Fibroblast of the aortic adventitia (primary cell): ENCODE measurements at places on chromosomes 2 and 18.

DNA sequence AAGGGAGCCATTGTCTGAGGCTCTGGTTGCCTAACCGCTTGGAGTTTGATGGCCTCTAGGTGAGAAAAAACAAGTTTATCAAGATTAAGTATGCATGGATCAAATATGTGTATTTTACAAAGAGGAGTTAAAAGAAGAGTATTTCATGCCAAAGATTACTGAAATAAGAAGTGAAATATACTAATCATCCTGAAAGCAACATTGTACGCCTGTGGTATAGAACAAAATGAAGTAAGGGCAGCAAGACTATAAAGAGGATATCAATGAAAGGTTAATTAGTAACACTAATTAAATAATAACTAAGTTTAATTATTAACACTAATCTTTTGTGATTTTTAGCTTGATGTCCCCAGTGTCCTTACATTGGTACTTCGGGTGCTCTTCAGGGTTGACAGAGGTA, 276.7 kb downstream of the CALCRL start:
- DNase-seq = no peak

- DNase-seq = no peak
Measured at GRCh38 chr2:6676776-6677175, 188.9 kb downstream of the CMPK2 start.

DNA sequence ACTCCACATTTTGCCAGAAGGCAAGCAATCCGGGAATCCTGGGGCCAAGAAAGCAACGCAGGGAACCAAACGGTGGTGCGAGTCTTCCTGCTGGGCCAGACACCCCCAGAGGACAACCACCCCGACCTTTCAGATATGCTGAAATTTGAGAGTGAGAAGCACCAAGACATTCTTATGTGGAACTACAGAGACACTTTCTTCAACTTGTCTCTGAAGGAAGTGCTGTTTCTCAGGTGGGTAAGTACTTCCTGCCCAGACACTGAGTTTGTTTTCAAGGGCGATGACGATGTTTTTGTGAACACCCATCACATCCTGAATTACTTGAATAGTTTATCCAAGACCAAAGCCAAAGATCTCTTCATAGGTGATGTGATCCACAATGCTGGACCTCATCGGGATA, 26.8 kb downstream of the B3GNT2 start:
- DNase-seq = no peak

DNA sequence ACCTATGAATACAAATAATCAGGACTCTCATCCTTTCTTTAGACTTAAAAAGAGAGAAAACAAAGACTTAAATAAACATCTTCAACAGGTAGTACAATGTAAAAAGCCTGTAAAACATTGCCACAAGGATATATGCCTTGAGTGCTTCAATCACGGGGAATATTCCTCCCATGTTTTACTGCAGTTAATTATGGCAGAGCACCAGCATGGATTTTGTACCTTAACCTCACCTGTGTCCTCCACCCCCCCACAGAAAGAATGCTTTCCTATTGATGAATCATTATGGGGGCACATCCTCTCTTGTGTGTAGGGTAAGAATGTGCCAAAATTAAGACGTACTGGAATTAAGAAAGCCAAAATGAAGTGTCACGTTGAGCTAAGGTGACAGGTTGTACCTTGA, 189.9 kb upstream of the FOSL2 start:
- no peak for DNase-seq

DNA sequence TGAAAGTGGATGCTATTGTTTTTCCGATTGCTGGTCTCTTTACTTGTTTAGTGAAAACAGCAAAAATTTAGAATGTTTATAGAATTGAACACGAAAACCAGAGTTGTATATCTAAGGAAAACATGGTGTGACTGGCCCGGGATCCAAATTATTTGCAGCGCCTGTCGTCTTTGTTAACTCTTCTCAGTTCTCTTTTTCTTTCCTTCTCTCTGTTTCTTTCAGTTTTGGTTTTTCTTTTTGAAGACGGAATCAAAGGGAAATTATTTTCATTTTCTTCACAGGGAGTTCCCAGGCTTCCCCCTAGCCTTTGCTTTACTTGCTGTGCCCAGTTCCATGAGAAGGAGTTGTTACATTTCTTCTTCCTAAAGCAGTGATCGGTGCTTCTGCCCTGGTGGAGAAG, 76.0 kb downstream of the AGAP1 start:
- DNase-seq = no peak

DNA sequence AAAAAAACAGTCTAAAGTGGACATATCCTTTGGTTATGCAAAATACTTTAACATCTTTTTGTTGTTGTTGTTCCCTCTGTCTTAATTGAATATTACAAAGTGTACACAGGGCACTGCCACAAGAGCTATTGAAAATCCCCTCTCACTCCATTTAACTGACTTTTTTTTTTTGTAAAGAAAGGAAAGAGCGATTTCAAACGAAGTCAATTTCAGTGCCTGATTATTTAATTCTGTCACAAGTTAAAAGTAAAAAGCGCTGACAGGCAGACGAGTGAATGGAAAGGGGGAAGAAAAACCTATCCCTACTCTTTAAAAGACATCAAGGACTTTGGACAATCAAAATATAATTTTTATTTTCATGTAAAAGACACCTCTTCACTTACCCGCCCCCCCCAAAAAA, 1.9 kb downstream of the FIGN start:
- DNase-seq = no peak

- no peak for DNase-seq
Measured at GRCh38 chr2:17894556-17894955, 16.1 kb downstream of the KCNS3 start.

- DNase-seq = no peak
Measured at GRCh38 chr2:216086207-216086893, 4.6 kb downstream of the TMEM169 start.

- no peak for DNase-seq
Measured at GRCh38 chr18:39435996-39436395, 1870.4 kb upstream of the CELF4 start.

GRCh38 chr2:137178951-137179377, 413.6 kb downstream of the THSD7B start:
- peak; percentile 71 for DNase-seq

DNA sequence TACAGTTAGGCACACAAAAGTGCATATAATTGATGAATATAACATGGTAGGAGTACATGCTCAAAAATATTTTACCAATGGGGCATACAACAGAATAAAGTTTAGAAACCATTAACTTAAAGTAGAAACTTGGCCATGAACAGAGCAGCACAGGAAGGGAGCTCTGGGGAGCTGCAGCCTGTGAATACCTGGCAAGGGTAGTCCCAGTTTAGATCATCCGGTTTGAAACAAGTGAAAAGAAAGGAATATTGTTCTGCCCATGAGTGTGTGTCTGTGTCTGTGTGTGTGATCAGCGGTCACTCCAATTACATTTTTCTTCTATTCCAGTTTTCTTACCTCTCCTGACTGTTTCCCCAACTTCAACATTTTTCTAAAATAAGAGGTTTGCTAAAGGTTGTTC, 233.0 kb downstream of the ALK start:
- DNase-seq = no peak

DNA sequence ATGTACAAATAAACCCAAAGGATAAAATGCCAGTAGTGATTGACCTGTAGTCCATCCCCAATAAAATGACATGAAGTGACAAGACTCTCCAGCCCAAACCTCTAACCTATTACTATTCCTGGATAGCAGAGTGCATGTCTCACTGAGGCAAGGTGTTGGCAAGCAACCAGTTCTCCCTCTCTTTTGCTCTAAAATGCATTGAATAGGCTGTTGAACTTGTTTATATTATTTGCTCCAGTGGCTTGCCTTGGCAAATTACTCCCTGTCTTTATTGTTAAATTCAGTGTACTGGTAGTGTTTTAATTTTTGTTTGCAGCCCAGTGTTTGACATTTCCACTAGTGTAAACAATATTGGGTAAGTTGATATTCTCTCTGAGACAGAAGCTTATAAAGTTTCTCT, 70.5 kb downstream of the CSRNP3 start:
- DNase-seq = no peak

DNA sequence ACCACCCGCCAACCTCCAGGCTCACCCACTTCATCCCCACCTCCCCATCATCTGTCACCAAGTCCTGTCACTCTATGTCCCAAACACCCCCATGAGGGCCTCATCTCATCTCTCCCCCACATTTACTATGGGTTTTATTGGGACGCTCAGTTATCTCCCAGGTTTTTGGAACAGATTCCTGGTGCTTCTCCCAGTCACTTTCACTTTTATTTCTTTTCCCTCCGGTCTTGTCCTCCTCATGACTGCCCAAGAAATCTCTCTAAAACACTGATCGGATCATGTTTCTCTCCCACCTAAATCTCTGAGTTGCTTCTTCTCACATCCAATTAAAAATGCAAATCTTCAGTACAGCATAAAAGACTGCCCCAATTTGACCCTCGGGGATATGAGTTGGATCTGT, 273.1 kb downstream of the PHLPP1 start:
- peak; percentile 14 for DNase-seq

GRCh38 chr2:237235383-237236095, 149.8 kb downstream of the COPS8 start:
- peak; percentile 93 for DNase-seq
